ENCODE measurements at places on chromosomes 7 and 10.

DNA sequence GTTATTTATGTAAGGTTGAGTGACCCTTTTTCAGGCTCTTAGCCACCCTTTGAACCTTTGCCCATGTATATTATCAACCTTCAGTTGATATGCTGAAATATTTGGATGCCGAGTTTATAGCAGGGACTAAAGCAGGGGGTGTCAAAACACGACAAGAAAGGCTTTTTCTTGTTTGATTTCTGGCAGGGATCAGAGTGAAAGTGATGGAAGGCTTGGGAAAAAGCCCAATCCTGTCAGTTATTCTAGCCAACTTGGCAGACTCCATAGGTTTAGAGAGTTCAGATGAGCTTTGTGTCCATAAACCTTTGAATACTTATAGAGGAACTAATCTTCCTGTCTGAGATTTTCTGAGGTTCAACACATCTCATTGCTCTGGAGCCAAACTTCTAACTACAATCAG is 47.5 kb downstream of the INHBA start:
- DNase-seq = no peak

- DNase-seq = no peak
These were observed 308.1 kb downstream of the SFMBT2 start for GRCh38 chr10:7102557-7103349.

GRCh38 chr10:85362401-85362800 is 1004.2 kb downstream of the GRID1 start:
- no peak for DNase-seq

DNA sequence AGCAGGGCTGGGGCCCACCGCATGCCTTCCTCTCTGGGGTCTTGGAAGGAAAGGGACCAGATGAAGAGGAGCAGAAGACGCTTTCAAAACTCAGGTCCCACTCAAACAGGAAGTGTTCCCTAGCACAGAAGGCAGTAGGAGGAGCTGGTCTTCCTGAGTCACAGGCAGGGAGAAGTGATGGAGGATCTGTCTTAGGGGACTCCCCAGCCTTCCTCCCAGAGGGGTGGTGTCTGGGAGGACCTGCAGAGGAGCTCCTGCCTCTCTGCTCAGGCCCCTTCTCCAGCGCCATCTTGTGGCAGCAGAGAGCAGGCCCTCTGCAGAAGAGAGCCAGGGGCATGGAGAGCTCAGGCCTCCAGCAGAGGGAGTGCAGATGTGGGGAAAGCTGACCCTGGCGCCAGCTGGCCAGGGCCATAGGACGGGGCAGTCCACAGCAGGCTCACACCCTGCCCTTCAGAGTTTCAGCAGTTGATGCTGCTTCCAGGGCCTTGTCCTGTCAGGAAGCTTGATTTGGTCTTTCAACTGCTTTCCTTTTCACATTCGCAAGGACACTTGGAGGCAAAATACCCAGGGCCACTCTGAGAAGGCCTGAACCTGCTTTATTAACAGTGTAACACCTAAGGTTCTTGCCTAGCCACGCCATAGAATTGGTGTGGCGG is 62.2 kb upstream of the TARP start:
- peak; percentile 81 for DNase-seq

DNA sequence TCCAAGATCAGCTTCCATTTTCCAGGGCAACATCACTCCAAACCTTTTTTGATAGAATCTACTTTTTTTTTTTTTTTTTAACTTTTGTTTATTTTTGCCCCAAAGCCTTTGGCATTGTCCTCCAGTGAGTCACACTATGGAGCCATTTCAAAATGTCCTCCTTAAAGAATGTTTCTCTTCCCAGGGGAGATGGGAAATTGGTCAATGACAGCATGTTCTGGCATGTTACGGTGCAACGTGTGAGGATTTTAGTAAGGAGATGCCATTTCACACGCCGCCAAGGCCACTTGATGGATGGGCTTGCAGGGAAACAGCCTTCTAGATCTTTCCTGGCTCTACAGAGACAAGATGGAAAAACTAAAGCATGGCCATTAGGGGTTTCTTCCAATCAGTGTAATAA is 30.7 kb upstream of the TRIL start:
- DNase-seq = peak; percentile 73

GRCh38 chr7:43721193-43721806 is 8.0 kb downstream of the COA1 start:
- peak; percentile 52 for DNase-seq

DNA sequence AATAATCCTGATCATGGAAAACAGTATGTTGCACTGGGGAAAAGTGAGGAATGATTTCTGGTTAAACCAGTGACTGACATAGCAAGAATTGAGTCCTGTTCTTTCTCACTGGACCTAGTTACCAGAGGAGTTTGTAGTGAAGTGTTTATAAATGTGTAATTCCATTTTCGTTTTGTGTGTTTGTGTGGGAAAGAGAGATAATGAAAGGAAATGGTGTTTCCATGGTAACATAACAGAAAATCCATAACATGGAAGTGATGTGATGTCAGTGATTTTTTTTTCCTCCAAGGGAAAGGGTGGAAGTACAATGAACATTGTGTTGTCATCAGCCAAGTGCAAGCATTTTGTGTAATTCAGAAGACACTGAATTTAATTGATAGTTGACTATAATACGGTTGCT is 283.9 kb downstream of the PLXDC2 start:
- peak; percentile 42 for DNase-seq

- DNase-seq = no peak
These were observed 295.6 kb downstream of the DPP6 start for GRCh38 chr7:154347700-154348266.

DNA sequence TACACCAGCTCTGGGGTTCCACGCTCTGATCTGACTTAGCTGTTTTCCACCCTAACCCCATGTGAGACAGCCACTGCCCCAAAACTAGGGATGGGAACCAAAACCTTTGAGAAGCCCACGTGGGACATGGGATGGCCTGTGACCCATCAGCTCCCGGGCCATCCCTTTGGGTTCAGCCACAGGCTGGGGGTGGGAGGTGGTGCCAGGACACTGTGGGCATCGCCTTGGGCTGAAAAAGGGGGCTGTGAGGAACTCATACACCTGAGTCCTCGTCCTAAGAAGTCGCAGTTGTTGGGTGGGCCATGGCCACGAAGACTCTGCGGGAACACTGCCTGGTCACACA is 379.1 kb downstream of the DNAJB6 start:
- no peak for DNase-seq

- DNase-seq = no peak
These were observed 9.3 kb downstream of the TFEC start for GRCh38 chr7:116021237-116021636.

GRCh38 chr10:63197344-63198092 is 64.4 kb downstream of the NRBF2 start:
- peak; percentile 87 for DNase-seq

Data from stromal cell of bone marrow (primary cell).